NCI-H226 (cell line): ENCODE measurements at places on chromosomes 7 and 10.

GRCh38 chr7:13055732-13056368 lies 368.4 kb downstream of the ARL4A start:
- DNase-seq: no peak

GRCh38 chr10:7261351-7261750 lies 149.5 kb downstream of the SFMBT2 start:
- no peak for DNase-seq

GRCh38 chr10:1362589-1363445 lies 306.6 kb downstream of the WDR37 start:
- no peak for DNase-seq

DNA sequence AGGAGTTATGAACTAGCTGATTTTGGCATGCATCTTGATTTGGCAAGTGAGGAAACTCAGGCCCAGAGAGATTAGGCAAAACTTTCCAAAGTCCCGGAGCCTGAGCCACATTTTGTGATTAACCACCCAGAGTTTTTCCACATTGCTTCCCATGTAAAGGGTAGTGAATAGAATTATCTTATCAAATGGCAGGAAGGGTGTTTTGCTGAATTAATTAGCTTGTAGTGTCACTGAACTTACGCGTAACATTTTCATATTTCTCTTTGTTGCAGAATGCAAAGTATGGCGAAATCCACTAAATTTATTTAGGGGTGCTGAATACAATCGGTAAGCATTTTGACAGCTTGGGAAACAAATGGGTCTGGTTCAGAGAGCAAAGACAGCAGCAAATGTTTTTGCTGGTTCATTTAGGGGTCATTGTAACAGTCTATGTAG lies 176.2 kb downstream of the ST7 start:
- peak; percentile 6 for DNase-seq

- DNase-seq: peak; percentile 81
Observed at GRCh38 chr10:90125456-90126255, 424.3 kb downstream of the KIF20B start.

- no peak for DNase-seq
Observed at GRCh38 chr10:126549344-126549743, 121.1 kb downstream of the C10orf90 start.

DNA sequence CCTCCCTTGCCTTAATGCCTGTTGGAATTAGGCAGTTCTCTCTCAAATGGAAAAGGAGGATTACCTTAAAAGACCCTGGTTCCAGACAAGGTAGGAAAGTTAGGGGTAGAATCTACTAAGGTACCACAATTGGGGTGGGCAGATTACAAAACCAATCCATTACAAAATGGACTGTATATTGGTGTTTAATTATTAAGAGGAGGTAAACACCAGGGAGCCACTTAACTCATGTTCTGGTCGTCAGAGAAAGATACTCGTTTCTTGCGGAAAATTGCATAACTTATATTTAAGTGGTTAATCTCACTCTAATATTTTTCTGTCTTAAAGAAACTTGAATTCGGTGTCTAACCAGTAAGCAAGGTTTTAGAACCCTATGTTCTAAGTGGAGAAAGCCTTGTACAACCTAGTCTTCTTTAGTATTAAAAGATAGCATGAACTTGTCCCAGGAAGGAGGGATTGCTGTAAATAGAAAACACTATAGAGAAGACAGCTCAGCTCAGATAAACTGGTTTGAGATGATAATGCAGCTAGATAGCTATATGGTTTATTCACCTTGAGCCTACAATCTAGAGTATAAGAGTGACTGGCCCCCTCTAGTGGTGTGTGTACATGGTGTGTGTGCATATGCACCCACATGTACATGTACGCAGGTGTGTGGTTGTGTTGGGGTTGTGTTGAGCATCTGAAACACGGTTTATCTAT lies 58.0 kb upstream of the STRIP2 start:
- peak; percentile 7 for DNase-seq

- DNase-seq: no peak
Observed at GRCh38 chr10:778626-779330, 89.3 kb upstream of the DIP2C start.
